ENCODE measurements at places on chromosomes 5 and 9.
A peak's percentile ranks its signal among the peaks of the same experiment; 100 is the strongest.

GRCh38 chr9:94581728-94582127, 11.9 kb downstream of the FBP2 start:
- no peak for DNase-seq

- DNase-seq: no peak
Observed at GRCh38 chr9:83937861-83938455, 16.7 kb upstream of the KIF27 start.

- no peak for DNase-seq
Observed at GRCh38 chr5:14341571-14342230, 198.6 kb downstream of the TRIO start.

DNA sequence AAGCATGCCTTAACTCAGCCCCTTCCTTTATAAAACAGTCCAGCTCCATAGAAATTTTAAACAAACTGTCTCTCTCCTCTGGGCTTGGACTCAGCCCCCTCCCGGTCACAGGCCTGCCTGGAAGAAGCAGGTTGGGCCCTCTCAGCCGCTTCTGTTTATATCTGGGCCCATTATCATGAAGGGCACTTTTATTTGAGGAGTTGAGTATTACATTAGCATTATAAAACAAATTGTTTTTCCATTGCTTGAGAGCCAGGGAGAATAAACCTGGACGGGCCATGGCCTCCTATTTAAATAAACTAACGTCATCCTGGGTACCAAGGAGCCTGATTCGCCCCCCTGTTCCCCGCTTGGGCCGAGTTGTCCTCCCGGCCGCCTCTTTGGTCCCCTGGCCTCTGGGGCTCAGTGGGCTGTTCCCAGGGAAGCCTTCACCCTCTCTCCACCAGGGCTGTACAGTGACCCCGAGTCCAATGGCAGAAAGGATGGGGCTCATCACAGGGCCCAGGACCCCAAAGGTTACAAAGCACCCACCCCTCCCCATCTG, 13.2 kb downstream of the IRX2 start:
- DNase-seq: no peak

DNA sequence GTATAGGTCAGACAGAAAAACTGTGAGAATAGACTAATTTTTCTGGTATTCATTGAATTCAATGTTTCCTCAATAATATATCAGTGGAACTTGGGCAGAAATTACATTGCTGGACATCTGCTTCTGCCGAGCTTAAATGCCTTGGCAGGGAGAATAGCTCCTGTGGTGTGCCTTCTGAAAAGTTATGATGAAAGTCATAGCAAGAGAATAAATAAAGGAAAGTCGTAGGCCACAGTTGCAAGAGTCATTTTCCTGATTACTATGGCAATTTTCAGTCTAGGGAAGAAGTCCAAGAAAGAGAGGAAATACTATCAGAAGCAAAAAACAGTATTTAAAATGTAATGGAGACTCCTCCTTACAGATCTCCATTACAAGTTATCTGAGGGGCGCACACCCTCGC, 1596.1 kb upstream of the WWC1 start:
- no peak for DNase-seq

GRCh38 chr5:171337210-171337569, 28.1 kb downstream of the TLX3 start:
- DNase-seq: no peak

DNA sequence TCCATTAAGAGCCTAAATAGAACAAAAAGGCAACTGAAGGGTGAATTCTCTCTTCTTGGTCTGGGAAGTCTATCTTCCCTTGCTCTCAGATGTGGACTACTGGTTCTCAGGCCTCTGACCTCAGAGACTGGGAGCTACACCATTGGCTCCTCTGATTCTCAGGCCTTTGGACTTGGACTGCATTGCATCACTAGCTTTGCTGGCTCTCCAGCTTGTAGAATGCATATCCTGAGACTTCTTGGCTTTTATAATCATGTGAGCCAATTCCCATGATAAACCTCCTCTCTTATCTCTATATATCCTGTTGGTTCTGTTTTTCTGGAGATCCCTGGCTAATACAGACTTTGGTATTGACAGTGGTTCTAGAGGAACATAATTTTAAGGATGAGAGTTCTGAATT, 89.8 kb downstream of the PSAT1 start:
- no peak for DNase-seq

DNA sequence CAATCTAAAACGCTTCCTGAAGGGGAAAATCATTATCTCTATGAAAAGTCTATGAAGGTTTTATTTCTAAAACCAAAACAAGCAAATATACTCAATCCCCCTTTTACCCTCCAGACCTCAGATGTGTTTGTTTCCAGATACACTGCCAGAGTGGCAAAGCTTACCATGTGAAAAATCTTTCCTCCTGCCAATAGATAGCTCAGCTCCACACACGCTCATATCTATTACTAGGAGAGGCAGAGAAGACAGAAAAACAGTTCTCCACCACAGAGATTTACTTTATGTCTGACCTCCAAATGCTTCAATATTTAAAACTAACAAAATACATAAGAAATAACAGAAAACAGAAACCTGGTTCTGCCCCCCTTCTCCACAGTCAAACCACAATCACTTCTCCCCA, 7.0 kb downstream of the IRX2 start:
- DNase-seq: no peak

DNA sequence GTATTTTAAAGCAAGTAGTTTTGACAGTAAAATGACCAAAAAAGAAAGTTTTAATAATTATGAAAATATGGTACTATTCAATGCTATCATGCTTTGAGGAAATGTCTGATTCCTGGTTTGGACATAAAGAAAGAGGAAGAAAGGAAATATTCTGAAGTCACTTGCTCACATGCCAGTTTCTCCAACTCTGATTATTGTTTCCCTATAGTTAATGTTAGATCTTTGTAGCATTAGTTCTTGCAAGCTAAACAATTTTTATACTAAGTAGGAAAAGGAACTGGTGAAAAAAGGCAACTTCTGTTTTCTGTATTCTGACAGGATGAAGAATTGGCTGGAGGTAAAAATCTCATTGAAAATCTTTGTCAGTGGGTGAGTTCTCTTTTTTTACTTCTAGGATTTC, 119.5 kb downstream of the YTHDC2 start:
- DNase-seq: no peak

- DNase-seq: no peak
Observed at GRCh38 chr9:83536332-83536731, 1.9 kb downstream of the FRMD3 start.

DNA sequence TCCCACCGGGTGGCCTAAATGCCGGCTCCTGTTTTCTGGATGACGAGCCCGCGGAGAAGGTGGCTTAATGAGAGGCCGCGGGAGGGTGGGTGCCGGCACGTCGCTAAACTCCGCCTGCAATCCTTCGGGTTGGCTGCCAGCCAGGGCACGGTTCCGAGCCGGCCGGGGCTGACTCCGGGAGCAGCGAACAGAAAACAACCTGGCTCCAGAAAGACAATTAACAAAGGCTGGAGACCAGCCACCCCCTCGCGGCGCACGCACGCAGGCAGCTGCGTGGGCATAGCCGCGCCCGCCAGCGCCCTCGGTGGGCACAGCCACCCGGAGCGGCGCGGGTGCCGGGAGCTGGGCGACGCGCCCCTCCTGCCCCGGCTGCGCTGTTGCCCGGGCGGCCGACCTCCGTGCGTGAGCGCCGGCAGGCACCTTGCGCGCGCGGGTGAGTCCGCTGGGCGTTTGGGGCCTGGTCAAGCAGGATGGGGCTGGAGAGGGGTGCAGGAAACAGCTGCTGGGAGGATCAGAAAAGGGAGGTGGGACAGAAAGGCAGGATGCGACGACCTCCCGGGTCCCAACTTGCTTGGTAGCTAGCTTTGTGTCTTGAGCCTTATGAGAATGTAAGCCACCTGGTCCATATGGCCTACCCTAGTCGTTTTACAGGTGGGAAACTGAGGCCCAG, at the start of gene ARHGEF37:
Gene ARHGEF37 (plus strand): TSS at position 307 of the 670 bp plus-strand sequence. CDS start 16,272 bp downstream, outside the sequence.
- DNase-seq: peak; percentile 81

DNA sequence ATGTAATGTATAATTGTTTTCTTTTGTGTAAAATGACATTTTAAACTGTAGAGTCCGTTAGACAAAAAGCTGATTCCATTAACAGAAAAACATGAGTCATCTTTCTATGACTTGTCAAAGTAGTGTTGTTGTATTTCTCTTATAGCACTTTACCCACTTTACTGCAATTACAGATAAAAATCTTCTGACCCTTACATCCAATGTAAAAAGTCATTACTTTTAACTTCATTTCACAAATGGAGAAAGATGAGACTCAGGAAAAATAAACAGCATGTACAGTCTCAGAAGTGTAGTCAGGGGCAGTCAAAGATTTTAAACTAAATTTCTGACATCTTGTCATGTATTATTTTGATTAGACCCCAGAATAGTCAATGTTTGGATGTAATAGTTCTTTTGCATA, 146.6 kb downstream of the CTNND2 start:
- DNase-seq: no peak

- no peak for DNase-seq
Observed at GRCh38 chr5:175466700-175467318, 11.6 kb upstream of the SFXN1 start.

- DNase-seq: no peak
Observed at GRCh38 chr9:136190656-136191055, 14.3 kb downstream of the LHX3 start.

- no peak for DNase-seq
Observed at GRCh38 chr5:92470770-92471169, 1087.7 kb upstream of the ARRDC3 start.

- DNase-seq: no peak
Observed at GRCh38 chr5:135234242-135234641, 164.8 kb downstream of the MACROH2A1 start.

Measured in left forelimb (tissue), 1 donor.